Stimulated activated CD4-positive, alpha-beta T cell treated with anti-CD3 and anti-CD28 coated beads, Interleukin-12 subunit alpha, Interleukin-12 subunit beta, amount 100 ng/mL, for 4 hours (primary cell): ENCODE measurements at places on chromosomes 11 and 22.

- DNase-seq, result no peak
These were observed 11.2 kb downstream of the MAP4K2 start for GRCh38 chr11:64791781-64792291.

- no peak for DNase-seq
These were observed 1.2 kb downstream of the CASP1 start for GRCh38 chr11:105033781-105034180.

GRCh38 chr11:119482521-119483011 is 59.6 kb upstream of the THY1 start:
- DNase-seq, result no peak

GRCh38 chr22:30370641-30371230 is 13.9 kb downstream of the CCDC157 start:
- no peak for DNase-seq

DNA sequence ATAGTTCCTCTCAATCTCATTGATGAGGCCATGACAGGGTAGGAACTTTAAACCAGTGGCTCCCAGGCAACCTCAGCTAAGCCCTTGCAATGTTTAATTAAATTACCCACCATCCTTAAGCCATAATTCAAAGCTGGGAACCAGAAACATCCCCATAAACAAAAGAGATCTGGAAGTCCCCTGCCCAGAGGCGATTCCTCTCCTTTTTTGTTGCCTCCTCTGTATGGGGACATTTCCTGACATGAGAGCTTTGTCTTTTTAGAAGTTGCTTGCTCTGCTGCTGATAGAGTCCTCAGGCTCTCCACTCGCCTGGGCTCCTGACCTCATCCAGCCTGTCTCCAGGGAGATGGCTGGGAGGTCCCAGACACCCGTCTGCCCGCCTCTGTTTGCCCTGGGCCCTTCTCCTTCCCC is 3.2 kb downstream of the DTX4 start:
- DNase-seq, result no peak

DNA sequence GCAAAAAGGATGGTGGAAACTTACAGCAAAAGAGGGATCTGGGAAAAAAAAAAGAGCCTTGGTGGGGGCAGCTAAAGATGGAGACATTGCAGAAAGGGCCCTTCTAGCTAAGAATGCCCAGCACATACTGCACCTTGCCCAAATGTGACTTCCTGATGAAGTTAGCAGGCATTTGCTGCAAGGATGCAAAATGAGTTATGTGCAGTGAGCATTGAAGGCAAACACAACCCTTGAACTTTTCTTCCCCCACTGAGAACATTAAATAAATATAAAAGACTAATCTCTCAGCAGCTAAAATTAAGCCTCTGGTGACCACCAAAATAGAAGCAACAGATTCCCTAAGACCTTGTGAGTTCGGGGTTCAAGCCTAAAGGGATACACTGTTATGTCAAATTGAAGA is 129.9 kb downstream of the ARL14EP start:
- no peak for DNase-seq

DNA sequence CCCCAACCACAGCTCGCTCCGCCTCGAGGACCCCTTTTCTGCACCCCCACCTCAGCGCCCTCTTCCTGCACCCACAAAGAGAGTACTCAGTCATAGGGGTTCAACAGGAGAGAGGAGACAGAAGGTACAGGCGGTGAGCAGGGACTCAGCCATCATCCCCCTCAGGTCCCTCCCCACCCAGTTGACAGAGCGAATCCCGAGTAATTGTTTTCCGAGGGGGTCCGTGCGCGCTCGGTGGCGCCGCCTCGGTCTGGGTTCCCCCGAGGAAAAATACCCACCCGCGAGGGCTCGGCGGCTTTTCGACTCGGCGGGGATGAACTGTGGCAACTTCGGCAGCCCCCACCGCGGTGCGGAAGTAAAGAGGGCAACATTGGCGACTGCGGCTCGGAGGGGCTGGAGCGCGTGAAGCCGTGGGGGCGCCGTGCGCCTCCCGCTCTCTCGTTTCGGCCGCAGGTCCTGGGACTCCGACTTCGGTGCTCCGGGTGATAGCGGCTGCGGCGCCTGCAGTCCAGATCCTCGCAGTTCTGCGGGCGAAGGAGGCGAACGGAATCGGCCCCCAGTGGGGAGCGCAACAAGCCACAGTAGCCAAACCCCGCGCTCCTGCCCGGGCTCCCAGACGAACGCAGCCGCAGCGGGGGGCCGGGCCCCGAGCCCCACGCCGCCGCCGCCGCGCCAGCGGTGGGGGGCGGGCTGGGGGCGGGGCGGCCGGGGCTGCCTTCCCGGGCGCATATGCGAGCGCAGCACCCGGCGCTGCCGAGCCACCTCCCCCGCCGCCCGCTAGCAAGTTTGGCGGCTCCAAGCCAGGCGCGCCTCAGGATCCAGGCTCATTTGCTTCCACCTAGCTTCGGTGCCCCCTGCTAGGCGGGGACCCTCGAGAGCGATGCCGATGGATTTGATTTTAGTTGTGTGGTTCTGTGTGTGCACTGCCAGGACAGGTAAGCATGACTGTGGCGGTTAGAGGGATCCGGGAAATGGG is at the start of gene NELL1:
TSS of gene NELL1 (plus strand) at position 743 of the 976 bp plus-strand sequence.
- DNase-seq, result no peak

DNA sequence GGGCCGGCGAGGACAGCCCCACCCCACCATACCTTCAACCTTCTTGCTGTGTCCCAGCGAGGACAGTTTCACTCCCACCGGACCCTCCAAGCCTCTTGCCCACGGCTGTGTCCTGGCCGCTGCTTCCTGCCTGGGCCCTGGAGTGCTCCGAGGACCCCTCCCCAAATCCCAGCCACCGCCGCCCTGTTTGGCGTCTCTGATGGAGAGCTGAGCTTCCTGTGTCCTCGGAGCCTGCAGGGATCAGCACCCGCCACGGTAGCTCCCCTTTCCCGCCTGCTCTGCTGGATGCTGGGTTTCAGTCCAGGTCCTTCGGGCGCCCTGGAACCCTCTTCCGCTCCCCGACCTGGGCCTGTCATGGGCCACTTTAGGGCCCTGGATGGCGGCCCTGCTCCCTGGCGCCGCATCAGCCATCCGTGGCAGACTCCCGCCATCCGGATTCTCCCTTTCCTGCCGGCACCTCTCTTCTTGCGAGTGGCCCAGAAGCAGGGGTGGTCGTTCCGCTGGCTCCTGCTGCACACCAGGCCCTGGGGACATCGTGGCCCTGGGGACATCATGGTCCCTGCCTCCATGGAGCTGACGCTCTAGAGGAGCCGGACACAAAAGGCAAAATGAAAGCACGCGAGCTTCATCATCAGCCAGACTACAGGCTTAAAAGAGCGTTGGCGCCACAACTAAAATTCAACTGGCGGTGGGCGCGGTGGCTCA is 34.3 kb upstream of the GAL start:
- DNase-seq, result no peak

GRCh38 chr11:129533395-129533794 is 157.7 kb downstream of the BARX2 start:
- no peak for DNase-seq

DNA sequence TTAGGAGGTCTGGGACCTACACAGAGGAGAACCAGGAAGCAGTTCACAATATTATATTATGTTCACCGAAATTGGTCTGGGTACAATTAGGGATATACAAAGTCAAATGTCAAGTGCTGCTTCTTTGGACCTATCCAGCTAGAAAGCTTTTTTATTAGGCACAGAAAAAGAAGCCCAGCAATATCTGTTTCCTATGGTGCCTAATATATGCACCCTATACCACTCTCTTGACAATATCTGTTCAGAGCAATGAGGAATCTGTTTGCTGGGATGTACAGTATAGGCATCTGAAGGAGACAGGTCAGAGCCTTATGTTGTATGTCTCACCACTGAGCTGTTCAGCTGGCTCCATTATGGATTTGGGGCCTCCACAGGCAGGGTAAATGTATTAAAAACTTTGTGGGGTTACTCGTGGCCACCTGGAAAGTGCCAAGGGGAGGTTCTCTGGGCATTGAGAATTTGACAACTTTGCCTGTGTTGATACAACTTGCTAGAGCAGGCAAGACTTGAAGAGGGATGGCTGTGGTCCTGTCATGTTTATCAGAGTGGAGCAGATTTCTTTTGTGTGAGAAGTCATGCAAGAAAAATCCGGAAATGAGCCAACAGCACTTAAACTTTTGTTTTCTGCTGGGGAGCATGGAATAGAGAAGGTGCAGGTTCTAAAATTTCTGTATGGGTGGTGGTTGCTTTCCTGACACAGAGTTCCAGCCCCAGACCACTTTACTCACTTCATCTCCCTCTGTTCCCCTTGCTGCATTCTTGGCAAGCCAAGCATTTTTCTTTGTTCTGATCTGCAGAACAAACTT is 10.1 kb downstream of the STIM1 start:
- DNase-seq, result no peak

DNA sequence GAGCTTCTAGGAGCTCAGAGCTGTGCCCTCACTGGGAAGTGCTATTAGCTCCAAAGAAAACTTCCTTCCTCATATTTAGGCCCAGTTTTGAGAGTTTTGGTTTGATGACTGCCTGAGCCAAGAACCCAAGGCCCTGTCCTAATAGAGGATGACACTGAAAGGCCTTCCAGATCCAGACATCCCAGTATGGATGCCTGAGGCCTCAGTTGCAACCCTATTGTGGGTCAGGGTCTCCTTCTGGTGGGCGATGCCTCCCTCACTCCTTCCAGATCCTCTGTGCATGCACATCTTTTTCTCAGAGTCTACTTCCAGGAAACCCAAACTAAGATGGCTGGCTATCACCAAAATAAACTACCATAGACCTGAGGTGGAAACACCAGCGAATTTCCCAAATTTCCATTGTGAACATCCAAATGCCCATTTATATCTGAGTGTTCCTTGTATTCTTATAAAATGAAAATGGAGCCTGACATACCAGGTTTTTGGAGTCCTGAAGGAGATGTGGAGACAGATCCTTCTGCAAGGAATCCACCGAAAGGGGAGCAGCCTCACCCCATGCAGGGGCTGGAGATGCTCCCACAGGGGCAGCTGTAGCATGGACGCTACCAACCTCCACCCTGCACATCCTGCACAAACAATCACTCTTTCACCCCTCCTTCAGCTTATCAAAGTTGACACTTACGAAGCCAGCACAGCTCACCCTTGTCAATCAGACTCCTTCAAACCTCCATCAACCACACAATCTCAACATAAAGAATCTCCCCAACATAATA is 61.1 kb downstream of the GGTLC2 start:
- no peak for DNase-seq

GRCh38 chr11:93239966-93240365 is 42.2 kb upstream of the SLC36A4 start:
- no peak for DNase-seq

DNA sequence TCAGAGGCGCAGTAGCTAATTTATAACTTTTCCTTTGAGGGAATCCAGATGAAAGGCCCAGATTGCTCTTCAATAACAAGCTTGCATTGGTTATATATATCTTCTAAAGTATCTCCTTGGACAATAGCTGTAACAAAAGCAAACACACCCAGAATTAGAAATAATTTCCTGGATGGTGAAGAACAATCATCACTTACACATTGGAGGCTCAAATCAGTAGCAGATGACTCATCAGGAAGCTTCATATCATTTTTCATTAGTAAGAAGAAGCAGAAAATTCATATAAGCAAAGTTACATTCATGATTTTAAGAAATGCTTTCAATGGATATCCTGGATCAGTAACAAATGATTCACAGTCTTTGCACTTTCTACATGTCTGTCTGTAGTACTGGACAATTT is 173.6 kb upstream of the CCDC90B start:
- no peak for DNase-seq

DNA sequence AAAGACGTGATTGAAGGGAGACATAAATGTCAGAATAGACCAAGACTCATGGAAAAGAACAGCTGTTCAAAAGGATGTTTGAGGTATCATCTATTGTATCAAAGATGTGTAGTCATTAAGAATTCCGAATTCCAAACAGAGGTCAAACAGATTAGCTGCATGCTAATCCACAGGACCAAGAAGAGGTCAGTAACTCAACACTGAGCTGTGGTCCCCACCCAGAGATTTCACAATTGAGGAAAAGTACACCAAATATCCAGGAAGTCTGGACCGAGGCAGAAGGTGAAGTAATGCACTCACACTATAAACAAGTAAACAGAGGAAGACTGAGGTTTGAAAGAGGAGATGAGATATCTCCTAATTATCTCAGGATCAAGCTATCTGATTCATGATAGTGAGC is 29.6 kb upstream of the OR5P2 start:
- no peak for DNase-seq

DNA sequence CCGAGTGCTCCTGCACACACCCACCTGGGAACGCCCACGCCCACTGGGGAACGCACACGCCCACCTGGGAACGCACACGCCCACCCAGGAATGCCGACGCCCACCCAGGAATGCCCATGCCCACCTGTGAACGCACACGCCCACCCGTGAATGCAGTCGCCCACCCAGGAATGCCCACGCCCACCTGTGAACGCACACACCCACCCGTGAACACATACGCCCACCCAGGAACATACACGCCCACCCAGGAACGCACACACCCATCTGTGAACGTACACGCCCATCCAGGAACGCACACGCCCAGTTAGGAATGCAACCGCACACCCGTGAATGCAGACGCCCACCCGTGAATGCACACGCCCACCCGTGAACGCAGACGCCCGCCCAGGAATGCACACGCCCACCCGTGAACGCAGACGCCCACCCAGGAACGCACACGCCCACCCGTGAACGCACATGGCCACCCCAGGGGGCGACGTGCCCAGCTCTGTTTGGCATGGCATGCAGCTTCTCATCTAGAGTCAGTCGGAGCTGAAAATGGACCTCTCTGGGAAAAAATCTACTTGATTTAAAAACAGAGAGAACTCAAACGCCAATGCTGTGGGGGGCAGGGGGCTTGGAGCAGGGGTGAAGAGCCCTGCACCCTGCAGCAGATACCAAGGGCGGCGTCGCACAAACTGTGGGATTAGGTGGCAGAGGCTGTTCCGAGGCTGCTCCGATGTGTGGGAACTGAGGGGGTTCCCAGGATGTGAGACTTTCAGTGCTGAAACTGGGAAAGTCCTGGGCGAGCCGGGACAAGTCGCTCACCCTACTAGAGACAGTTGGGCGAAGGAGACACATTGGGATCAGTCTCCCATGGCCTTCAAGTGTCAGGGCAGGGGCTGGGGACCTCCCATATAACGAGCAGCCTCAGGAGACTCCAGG is 83.3 kb downstream of the MYEOV start:
- no peak for DNase-seq

DNA sequence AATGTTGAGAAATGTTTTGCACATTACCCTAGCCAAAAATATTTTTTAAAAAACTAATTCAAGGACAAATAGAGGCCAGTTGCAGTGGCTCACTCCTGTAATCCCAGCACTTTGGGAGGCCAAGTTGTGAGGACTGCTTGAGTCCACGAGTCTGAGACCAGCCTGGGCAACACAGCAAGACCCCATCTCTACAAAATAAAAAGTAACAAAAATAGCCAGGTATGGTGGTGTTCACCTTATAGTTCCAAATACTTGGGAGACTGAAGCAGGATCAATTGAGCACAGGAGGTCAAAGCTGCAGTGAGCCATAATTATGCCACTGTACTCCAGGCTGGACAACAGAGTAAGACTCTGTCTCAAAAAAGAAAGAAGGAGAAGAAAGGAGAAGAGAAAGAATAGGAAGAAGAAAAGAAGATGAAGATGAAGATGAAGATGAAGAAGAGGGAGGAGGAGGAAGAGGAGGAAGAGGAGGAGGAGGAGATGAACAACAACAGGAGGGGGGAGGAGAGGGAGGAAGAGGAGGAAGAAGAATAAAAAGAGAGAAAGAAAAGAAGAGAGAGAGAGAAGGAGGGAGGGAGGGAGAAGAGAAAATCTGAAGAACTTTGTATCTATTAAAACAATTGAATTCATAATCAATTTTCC is 136.5 kb downstream of the TTC28 start:
- DNase-seq, result no peak
